ENCODE measurements at places on chromosomes 2 and 18.

DNA sequence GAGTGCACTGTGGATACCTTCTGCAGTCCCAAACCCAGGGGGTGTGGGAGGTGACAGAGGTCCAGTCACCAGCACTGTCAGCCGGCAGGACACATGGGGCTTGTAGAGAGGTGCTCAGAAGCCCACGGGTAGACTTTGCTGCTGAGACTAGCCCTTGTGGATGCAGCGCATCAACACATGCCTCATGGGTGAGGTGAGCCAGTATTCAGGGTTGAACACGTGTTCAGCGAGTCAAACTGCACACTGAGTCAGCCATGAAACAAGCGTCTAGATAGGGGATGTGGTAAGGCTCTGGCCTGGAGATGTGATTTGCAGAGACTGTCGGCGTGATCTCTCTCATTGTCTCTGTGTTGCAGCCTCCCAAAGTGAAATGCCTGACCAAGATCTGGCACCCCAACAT lies 35.8 kb upstream of the SCLY start:
- no peak for DNase-seq

- DNase-seq: no peak
Measured at GRCh38 chr2:86441882-86442641, 891 bp downstream of the KDM3A start.

- no peak for DNase-seq
Measured at GRCh38 chr2:18440141-18440661, 120.3 kb downstream of the RDH14 start.

DNA sequence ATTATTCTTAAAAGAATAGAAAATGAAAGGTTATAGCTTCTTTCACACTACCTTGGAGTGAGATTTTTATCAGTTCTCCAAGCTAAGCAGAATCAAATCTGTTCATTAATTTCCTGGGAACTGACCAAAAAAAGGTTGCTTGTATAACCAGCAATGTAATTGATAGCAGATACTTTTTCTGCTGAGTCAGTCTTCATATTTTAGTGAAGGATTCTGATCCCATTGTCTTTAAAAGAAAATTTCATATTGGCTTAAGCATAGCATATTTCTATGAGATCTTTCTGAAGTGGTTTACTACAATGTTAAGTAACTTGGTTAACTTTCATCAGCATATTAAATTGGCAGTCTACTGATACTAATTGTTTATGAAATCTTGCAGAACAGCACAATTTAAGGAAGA lies 338.0 kb downstream of the TMX3 start:
- no peak for DNase-seq

DNA sequence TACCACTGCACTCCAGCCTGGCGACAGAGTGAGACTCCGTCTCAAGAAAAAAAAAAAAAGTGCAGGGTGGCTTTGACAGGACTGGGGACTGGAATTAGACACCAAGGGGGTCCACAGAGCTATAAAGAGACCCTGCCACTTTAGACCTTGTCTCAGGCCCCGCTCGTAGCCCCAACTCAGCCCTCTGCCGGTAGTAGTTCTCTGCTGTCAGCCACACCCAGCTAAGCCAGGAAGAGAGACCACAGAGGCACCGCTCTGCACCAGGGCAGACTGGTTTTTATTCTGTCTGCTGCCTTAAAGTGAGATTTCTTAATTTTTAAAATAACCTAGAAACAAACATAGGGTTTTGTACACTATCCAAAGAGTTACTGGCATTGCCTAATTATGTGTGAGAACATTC lies 66.0 kb downstream of the STEAP3 start:
- no peak for DNase-seq

DNA sequence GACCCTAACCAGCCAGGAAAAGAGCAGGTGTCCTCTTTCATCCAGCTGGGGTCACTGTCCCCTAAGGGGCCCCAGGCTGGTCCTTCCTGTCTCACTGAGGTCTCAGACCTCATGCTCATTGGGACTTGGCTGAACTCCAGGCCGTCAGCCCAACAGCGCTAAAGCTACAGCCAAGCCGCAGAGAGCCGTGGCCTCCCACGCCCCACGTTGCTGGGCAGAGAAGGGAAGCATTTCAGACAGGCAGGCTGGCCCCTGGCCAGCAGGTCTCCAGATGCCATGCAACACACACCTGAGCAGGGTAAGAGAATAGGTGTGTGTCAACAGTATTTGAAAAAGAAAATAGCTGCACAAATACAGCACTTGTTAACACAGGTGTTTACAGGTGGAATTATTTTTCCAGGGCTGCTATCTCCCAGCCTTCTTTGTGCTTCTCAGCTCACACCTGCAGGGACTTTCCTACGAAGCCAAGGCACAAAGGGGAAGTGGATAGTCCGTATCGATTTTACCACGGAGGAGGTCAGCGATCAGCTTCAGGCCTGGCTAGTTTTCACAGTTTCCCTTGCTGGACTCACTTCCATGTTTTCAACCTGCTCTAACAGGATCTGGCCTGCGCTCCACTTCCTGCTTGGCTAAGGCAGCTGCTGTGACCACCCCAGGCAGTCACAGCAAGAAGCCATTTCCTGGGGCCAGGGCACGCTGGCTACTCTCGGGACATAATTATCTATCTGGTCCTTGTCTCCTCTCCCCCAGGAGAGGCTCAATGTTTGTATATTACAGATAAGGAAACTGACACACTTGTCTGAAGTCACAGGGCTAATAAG lies 156.1 kb upstream of the ID2 start:
- DNase-seq: no peak

DNA sequence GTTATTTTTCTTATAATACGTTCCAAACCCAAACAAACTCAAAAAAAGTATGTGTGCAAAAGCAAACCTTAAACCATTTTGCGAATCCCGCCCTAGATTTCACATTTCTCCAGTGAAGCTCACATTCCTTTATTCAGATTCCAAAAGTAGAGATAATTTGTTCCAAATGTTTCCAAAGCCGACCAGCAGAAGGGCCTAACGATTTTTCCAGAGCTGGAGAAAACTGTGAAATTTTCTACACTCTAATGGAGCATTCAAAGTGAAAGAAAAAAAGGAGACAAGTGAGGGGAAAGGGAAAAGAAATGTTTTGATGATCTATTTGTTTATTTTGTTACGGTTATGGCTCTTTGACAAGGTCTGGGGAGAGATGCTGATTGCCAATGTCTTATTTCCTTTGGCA lies 286.5 kb upstream of the SLC14A2 start:
- no peak for DNase-seq

DNA sequence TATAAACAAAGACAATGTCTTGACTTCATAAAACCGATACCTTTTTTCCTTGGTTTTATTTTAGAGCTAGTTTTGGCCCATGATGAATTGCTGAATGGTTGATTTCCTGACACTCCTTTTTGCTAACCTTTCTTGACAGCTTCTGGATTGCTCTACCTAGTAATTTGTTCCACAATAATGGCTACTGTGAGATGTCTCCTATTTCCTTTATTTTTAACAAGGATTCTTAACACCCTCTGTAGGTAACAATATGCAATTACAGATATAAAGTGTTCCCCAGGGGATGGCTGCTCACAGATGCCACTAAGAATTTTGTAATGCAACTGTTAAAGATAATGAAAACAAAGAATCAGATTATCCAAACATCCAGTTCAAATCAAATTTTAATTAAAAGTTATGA lies 100.8 kb upstream of the ATP5MC3 start:
- no peak for DNase-seq

GRCh38 chr2:99982744-99983143 lies 159.6 kb downstream of the AFF3 start:
- no peak for DNase-seq

- DNase-seq: no peak
Measured at GRCh38 chr18:10285283-10285640, 169.2 kb upstream of the APCDD1 start.

- DNase-seq: no peak
Measured at GRCh38 chr2:159897081-159897480, 99.1 kb upstream of the CD302 start.

- DNase-seq: no peak
Measured at GRCh38 chr18:37710726-37711125, 145.1 kb upstream of the CELF4 start.

GRCh38 chr2:72727356-72727755 lies 98.5 kb downstream of the EXOC6B start:
- DNase-seq: no peak

DNA sequence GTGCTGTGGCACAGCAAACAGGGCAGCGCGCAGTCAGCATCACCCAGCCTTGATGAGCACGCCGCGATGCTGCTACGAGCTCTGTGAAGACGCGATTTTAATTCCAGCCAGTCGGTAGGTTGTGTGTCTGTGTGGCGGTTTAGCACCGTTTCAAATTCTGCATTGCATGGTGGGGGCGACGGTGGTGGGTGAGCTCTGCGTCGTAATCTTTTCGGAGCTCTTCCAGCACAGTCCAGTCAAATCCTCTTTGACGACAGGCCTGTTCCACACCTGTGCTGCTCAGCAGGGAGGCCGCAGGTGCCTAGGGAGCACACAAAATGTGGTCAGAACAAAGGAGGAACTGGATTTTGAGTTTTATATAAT lies 8.6 kb downstream of the ALLC start:
- peak; percentile 74 for DNase-seq

GRCh38 chr2:56348392-56349210 lies 164.8 kb downstream of the CCDC85A start:
- no peak for DNase-seq

DNA sequence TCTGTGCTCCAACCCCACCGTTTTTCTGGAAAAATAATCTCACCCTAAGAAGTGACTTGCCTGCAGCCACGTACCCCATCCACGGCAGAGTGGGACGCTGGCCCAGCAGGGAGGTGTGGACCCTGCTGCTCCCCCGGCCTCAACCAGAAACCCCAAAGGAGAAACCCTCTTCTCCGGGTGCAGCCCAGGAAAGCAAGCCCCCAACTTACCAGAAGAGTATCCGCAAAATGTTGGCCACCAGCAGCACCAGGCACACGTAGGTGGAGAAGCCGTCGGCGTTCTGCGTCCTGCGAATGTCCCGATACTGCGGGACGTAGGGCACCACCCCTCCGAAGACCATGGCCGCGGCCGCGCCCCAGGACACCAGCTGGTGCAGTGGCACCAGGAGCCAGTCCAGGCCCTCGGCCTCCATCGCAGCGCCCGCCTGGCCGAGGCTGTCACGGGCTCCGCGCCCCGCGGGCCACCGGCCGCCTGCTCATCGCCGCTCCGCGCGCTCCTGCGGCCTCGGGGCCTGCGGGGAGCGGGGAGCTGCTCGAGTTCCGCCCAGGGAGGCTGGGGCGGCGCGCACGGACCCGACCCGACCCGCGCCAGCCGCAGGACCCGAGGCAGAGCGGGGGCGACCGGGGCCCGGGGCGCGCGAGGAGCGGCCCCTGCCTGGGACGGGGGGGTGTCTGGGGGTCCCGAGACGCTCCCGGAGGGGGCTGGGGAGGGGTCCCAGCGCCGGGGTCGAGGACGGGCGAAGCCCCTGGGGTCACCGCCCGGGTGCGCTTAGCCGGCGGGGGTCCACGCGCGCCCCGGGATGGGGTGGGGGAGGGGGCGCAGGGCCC lies 725 bp downstream of the SLC66A2 start:
- no peak for DNase-seq

DNA sequence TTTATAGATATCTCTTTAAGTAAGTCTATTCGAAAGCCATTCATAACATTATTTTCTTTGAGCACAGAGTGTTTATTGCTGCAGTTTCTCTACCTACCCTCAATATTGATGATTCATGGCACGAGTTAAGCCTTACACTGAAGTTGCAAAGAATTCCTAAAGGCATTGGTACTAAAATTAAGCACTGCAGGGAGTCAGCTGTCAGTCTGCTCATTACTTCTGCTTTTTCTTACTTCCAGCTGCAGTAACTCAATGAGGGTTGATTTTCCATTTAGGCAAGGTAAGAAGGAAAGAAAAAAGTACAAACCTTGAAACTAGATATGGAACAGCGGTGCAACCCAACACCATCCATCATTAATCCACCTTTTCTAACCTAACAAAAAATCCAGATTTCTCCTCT lies 65.2 kb downstream of the RNF152 start:
- DNase-seq: no peak

GRCh38 chr2:221818616-221819320 lies 246.7 kb upstream of the EPHA4 start:
- DNase-seq: no peak

- DNase-seq: peak; percentile 65
Measured at GRCh38 chr18:36590621-36591580, 237.9 kb downstream of the TPGS2 start.

GRCh38 chr18:62445386-62445917 lies 77.4 kb upstream of the ZCCHC2 start:
- DNase-seq: no peak

- no peak for DNase-seq
Measured at GRCh38 chr18:58803978-58804377, 60.7 kb upstream of the ZNF532 start.

DNA sequence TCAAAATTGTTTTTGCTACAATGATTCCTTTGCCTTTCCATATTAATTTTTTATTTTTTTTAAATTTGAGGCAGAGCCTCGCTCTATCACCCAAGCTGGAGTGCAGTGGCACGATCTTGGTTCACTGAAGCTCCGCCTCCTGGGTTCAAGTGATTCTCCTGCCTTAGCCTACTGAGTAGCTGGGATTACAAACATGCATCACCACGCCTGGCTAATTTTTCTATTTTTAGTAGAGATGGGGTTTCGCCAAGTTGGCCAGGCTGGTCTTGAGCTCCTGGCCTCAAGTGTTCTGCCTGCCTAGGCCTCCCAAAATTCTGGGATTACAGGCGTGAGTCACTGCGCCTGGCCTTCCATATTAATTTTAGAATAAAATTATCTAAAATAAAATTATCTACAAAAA lies 41.3 kb downstream of the PTPN4 start:
- DNase-seq: no peak

- DNase-seq: no peak
Measured at GRCh38 chr2:238079874-238080327, 19.1 kb downstream of the SCLY start.

DNA sequence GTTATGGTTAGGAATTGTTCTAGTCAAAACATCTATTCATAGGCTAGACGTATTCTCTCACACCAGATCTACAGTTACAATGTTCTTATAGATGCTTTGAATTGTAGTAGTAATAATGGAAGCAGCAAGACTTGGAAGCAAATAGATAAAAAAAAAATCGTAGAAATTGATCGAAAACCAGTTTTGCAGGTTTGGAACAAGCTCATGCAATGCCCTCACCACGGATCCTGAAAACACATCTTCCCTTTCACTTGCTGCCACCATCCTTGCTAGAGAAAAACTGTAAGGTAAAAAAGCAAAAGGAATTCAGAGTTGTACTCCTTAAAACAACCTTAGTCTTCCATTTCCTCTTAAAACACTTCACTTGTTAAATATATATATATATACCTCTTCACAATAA lies 4.4 kb downstream of the SULT1C4 start:
- no peak for DNase-seq

GRCh38 chr2:71313016-71313766 lies 18.4 kb upstream of the ZNF638 start:
- DNase-seq: no peak

All from vagina (tissue), 2 donors.